ENCODE measurements at places on chromosomes 4 and X.
A peak's percentile ranks its signal among the peaks of the same experiment; 100 is the strongest.

GRCh38 chr4:101528526-101528925 lies 181.2 kb upstream of the PPP3CA start:
- DNase-seq, result no peak

- peak; percentile 83 for DNase-seq
These were observed 2.9 kb downstream of the ARHGAP4 start for GRCh38 chrX:153922932-153923857.

- DNase-seq, result peak; percentile 5
These were observed 11.2 kb downstream of the BLTP1 start for GRCh38 chr4:122163301-122163700.

GRCh38 chr4:127778102-127778501 lies 4.0 kb upstream of the HSPA4L start:
- peak; percentile 21 for DNase-seq

- no peak for DNase-seq
These were observed 123.7 kb downstream of the AFF1 start for GRCh38 chr4:87058356-87059073.
